ENCODE measurements at places on chromosomes 7 and 10.

- no peak for DNase-seq
These were observed 35.0 kb downstream of the ELFN1 start for GRCh38 chr7:1704811-1705738.

DNA sequence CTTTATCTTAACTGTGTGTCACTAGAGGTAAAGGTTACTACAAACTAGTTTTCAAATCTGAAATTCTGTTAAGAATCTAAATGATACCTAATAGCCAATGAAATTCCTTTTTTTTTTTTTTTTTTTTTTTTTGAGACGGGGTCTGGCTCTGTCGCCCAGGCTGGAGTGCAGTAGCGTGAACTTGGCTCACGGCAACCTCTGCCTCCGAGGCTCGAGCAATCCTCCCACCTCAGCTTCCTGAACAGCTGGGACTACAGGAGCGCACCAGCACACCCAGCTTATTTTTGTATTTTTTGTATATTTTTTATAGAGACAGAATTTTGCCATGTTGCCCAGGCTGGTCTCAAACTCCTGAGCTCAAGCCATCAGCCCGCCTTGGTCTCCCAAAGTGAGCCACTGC lies 160.3 kb upstream of the NEBL start:
- no peak for DNase-seq

- DNase-seq, result no peak
These were observed 87.5 kb downstream of the NEBL start for GRCh38 chr10:20809631-20810030.

DNA sequence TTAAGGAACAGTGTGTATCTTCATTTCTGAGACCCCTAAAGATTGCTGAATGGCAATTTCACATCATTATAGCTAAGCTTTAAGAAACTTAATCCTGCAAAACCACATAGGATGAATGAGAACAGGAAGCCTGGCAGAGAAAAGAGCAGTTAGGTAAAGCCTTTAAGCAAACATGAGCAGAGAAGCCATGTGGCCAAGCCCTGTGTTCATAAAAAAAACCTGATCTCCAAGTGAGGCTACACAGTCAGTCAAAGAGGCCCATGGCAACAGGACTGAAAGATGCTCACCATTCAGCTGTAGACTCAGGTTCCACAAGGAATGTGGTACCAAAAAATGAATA lies 9.3 kb downstream of the LIPA start:
- DNase-seq, result no peak

- DNase-seq, result no peak
These were observed 118.5 kb downstream of the GLRX3 start for GRCh38 chr10:130254662-130255061.

DNA sequence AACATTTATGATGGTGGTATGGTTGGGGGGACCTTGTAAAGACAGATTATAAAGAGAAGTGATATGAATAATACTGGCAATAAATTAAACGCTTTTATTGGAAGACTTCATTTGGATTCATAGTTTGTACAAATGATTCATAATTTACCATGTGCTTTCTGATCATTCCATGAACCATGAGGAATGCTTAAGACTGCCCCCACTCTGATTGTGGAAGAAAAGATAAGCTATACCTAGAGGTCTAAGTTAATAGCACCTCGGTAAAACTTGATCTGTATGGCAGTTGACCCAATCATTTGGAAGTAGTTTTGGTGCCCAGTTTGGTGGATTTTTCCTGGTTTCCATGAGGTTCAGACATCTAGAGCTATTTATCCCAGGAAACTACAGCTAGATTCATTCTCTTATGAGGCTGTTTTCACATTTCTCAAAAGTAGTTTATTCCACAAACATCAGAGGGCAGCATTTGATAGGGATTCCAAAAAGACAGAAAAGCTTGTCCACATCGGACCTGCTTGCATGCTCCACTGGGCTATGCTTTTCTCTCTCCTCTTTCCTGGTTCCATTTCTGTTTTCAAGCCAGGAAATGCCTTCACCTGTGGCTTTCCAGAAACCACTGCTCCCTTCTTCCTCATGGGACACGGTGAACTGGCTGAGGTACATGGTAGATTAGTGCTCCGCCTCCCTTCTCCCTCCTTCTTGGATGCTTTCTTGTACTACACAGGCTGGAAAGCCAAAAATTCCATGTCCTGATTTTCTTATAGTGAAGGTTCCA lies 29.2 kb downstream of the TFAM start:
- peak; percentile 46 for DNase-seq

All from HTR-8/SVneo (cell line).